NCI-H1417 treated with DMSO at 0.1 percent for 48 hours (cell line): ENCODE measurements at places on chromosomes 16 and 17.

- no peak for DNase-seq
These were observed 55.1 kb upstream of the CNTNAP4 start for GRCh38 chr16:76222087-76222486.

- DNase-seq: no peak
These were observed 7.4 kb upstream of the FN3KRP start for GRCh38 chr17:82709024-82709675.

GRCh38 chr17:32461853-32462617, 17.7 kb downstream of the PSMD11 start:
- DNase-seq: peak; percentile 8

DNA sequence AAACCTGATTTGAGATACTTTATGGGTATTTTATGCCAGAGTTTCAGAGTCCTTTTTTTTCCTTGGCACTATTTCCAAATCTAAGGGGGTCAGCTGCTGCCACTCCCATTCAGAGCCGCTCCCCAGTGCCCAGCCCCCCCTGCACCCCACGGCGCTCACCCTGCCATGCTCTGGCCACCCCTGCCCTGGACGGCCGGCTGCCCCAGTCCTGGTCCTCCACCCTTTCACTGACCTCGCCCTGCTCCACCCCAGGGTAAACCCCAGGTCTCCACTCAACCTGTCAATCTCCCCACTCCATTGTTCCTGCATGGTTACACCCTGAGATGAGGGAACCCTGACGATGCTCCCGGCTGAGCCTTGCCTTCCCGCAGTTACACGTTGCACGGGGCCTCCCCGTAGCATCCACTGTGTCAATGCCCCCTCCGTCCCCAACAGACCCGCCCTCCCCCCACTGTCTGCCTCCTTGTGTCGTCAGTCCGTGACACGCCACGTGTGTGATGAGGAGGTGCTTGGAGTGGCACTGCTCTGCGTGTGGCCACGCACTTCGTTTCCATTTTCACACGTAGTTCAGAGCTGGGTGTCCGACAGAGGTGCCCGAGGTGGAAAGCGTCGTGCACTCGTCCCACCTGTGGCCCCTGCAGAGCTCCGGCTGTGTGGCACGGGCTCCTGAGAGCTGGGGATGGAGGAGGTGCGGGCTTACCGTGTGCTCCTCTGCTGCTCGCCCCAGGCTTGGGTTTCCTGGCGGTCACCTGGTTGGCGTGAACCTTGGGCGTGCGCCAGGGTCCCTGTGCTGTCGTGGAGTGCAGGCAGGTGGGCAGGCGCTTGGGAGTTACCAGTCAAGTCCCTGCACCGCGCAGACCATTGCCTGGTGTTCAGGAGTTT, 116.5 kb downstream of the BANP start:
- DNase-seq: no peak

DNA sequence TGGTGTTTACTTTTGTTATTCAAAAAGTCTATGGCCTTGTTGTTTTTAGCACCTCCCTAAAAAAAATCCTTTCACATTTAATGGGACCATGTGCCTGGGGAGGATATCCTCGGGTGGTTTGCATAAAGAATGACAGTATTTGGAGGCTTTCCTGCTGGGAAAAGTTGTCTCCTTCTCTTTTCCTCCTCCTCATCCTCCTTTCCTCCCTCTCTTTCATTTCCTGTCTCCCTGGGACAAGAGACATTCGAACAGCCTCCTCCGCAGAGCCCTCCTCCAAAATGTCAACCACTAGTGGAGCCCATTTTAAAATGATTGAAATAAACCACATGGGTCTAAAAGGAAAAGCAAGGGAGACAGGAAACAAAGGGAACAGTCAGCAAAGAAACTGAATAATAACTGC, 67.4 kb downstream of the MYH13 start:
- DNase-seq: no peak

GRCh38 chr17:39339272-39339671, 62.2 kb downstream of the FBXL20 start:
- DNase-seq: no peak

GRCh38 chr16:23920446-23920845, 84.7 kb downstream of the PRKCB start:
- no peak for DNase-seq

GRCh38 chr17:59695945-59696681, 11.1 kb downstream of the PTRH2 start:
- no peak for DNase-seq

DNA sequence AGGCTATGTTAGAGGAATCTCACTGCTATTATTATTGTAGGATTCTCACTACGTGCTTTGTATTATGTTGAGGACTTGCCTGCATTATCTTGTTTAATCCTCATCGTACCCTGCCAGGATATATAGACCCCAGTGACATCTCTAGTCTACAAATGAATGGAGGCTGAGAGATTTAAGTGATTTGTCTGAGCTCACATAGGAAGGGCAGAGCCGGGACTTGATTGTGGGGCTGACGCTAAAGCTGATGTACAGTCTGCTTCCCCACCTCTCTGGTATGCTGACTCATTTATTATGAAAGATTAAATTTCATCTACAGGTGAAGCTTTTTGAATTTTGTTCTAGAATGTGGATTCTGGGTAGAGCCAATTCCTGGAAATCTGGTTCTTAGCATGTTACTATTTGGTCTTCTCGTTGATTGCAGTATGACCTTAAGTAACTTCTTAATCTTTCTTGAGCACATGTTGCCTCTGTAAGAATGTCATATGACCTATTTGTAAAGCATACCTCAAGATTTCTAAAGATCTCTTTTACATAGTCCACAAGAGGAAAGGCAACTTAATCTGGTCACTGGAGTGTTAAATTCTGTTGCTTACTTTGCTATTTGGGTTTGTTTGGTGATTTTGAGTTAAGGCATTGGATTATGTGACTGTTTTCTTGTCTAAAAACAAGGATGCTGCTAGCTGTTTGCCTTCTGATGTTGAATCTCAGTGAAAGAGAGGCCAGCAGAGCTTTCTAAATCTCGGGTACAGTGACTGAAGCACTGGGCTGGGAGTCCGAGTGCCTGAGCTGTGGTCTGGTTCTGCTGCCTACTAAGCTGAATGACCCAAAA, 12.4 kb downstream of the METTL9 start:
- DNase-seq: no peak

DNA sequence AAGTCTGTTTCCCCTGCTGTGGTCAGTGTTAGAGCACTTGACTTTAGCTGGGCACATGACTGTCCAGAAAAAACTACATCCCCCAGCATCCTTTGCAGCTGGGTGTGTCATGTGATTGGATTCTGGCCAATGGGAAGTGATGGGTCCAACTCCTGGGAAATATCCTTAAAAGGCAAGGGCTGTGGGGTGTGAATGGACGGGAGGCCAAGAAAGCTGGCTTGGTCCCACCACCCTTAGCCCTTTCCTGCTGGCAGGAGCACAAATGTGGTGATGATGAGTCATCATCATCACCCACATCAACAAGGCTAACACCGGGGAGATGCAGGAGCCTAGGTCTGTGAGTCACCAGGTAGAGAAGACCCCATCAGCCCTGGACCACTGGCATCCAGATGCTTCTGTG, 341.7 kb downstream of the C16orf95 start:
- DNase-seq: no peak
